Body of pancreas (tissue), 4 donors: ENCODE measurements at places on chromosomes 7 and 10.

- no peak for DNase-seq
Measured at GRCh38 chr10:6187278-6187677, 15.5 kb upstream of the PFKFB3 start.

- no peak for DNase-seq
Measured at GRCh38 chr7:80703272-80703671, 64.8 kb downstream of the CD36 start.

DNA sequence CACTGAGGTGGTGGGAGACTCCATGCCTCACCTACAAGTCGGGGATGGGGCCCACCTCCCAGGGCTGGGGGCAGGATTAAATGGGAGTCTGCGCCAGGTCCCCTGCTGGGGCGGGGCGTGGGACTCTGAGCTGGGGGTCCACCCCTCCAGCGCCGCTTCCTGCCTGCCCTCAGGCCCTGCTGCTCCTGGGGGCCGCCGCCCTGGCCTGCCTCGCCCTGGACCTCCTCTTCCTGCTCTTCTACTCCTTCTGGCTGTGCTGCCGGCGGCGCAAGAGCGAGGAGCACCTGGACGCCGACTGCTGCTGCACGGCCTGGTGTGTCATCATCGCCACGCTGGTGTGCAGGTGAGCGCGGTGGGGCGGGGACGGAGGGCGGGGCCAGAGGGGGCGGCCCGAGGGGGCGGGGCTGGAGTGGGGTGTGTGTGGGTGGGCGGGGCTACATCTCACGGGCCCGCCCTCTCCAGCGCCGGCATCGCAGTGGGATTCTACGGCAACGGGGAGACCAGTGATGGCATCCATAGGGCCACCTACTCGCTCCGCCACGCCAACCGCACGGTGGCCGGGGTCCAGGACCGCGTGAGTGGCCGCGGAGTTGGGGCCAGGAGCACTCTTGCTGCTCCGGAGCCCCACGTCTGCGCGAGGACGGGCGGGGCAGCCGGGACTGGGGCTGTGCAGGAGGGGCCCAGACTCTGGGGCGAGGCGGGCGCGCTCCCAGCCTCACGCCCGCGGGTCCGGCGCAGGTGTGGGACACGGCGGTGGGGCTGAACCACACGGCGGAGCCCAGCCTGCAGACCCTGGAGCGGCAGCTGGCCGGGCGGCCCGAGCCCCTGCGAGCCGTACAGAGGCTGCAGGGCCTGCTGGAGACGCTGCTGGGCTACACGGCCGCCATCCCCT lies 15.1 kb downstream of the TTYH3 start:
- no peak for DNase-seq

GRCh38 chr7:75652788-75653187 lies 86.0 kb downstream of the HIP1 start:
- no peak for DNase-seq

DNA sequence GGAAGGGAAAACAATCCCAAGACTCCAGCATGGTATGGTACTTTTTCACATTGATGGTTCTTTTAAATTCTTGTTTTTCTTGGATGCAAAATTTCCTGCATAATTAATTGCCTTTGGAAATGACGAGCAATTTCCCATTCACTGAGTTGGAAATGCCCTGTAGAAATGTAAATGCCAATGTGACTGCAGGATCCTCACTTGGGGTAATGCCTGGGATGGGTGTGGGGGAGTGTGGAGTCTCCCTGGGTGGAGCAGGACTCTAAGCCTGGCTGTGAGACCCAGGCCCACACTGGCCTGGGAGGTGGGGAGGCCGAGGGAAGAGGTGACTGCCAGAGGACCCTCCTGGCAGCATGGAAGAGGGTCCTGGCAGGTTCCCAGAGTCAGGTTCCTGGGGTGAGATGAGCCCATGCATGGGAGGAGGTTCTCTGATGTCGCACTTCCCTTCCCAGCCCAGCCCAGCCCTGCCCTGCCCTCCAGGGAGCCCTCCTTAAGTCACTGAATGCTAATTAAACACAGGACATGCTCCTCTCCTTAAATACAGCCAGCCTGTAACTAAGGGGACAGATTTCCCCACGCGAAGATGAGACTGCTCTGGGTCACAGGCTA lies 157.9 kb downstream of the GFRA1 start:
- no peak for DNase-seq

- no peak for DNase-seq
Measured at GRCh38 chr7:103867874-103868273, 121.6 kb downstream of the RELN start.

DNA sequence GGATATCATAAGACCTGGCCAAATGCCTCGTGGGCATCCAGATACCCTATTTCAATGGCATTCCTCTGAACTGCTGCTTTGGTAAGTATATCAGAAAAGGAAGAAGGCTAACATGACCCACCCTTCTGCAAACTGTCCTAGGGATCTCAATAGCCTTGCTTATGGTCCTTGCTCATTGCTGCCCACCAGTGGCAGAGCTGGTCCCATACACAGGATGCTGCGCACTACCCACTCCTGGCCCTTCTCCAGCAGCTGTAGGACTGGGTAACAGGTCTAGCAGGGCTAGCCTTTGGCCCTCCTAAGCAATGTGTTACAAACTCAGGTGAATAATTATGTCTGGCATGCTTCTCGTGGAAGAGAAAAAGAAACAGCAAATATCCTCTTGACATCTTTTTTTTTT lies 72.5 kb downstream of the C10orf90 start:
- DNase-seq: peak; percentile 91

DNA sequence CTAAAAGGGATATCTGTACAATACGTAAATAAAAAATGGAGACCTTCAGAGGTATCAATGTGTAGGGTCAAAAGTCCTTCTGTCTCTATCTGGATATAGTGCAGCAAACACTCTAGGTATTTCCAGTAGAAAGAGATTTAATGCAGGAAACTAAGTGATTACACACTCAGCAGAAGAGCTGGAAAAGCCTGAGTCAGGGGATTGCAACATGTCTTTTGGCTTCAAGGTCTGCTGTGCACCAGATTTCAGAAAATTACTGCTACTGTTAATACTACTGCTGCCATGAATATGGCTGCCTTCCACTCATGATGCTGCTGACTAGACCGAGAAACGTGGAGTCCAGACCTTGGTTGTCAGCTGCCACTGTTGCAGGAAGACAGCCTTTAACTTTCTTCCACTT lies 94.9 kb upstream of the DLX6 start:
- no peak for DNase-seq

DNA sequence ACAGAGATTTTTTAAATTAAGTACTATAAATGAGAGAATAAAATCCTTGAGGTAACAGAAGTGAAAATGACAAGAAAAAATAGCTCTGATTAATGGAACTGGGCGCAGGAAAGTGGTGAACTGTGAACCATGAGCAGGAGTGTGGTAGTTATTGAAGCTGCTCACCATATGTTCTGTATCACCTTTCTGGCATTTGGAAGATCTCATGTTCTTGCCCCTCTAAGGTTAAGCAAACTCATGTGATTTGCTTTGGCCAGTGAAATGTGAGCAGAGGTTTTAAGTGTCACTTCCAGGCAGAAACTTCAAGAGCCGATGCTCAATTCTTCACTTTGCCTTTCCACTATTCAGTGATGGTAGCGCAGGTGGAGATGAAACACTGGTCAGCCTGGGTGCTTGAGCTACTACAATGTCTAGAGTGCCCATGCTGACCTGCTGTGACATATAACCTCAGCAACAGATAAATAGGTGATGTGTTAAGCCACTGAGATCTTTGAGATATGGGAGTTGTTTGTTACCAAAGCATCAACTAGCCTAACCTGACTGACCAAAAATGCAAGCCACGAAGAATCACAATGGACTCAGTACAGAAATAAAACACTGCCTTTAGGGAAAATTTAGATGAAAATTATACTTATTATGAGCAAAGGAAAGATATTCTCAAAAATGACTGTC lies 18.4 kb downstream of the MTPAP start:
- no peak for DNase-seq

DNA sequence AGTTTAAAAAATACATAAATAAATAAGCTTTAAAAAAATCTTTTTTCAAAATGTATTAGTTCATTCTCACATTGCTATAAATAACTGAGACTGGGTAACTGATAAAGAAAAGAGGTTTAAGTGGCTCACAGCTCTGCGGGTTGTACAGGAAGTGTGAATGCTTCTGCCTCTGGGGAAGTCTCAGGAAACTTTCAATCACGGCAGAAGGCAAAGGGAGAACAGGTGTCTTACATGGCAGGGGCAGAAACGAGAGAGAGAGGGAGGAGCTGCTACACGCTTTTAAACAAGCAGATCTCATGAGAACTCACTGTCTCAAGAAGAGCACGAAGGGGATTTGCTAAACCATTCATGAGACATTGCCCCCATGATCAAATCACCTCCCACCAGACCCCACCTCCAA lies 114.6 kb downstream of the DNAJC1 start:
- no peak for DNase-seq

- DNase-seq: no peak
Measured at GRCh38 chr7:95921543-95921942, 149.2 kb downstream of the DYNC1I1 start.

- peak; percentile 69 for DNase-seq
Measured at GRCh38 chr10:103772096-103772845, 83.1 kb downstream of the SH3PXD2A start.

DNA sequence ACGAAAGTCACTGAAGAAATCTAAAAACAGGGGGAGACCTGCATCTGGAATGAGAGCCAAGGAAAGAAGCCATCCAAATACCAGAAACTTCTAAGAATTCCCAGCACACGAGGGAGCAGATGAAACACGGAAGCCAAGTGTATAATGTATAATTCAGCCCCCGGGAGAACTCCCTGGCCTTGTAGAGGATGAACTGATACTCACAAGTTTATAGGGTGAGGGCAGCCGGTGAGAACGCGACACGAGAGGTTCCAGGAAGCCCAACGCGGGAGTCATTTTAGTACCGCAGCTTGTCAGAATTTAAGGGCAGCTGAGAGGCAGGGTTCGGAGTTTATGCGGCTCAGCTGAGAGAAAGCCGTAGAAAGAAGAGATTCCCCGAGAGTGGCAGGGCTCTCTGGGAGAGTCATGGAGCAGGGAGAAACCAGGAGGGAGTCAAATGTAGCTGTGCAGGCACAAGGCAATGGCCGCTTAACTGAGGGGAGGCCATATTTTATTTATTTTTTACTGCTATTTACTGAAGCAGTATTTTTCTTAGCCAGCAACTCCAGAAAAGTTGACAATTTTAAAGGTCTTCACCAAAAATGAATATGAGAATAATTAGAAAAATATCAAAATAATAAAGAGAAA lies 164.0 kb downstream of the NPSR1 start:
- no peak for DNase-seq

GRCh38 chr10:124053971-124054370 lies 39.4 kb downstream of the CHST15 start:
- DNase-seq: no peak
